ENCODE measurements at places on chromosomes 5 and 9. TPM values are rescaled to one million over a fixed set of nuclear protein-coding genes. Genes with fewer than 3 reads are reported as not detected.

Gene HTR1A
- not detected for total RNA-seq

Gene IRGM
- total RNA-seq = 0.09 TPM

Gene FRMPD1
- total RNA-seq = not detected

Gene GRXCR2
- total RNA-seq = not detected

Gene C5orf58
- not detected for total RNA-seq

Gene DMGDH
- total RNA-seq = 5.1 TPM

Gene GPX8
- 72.0 TPM for total RNA-seq

Gene ZNF618
- total RNA-seq = 7.7 TPM

Gene DRD1
- total RNA-seq = not detected

Gene PCDHGB4
- 26.7 TPM for total RNA-seq

Gene C5orf46
- total RNA-seq = not detected

Gene NEK6
- total RNA-seq = 91.1 TPM

Gene HSPA5
- total RNA-seq = 176 TPM

Gene FBXO4
- 9.7 TPM for total RNA-seq

Gene LOX
- total RNA-seq = 20.0 TPM

Gene OR2V1
- under 0.01 TPM for total RNA-seq

Gene CENPP
- total RNA-seq = 1.9 TPM

Gene SYNPO
- total RNA-seq = 2.0 TPM

Gene DNAI1
- not detected for total RNA-seq

Gene NMUR2
- total RNA-seq = not detected
